ENCODE measurements at places on chromosomes 3 and 15.

- DNase-seq: peak; percentile 14
Observed at GRCh38 chr3:46864061-46864881, 1.0 kb upstream of the MYL3 start.

DNA sequence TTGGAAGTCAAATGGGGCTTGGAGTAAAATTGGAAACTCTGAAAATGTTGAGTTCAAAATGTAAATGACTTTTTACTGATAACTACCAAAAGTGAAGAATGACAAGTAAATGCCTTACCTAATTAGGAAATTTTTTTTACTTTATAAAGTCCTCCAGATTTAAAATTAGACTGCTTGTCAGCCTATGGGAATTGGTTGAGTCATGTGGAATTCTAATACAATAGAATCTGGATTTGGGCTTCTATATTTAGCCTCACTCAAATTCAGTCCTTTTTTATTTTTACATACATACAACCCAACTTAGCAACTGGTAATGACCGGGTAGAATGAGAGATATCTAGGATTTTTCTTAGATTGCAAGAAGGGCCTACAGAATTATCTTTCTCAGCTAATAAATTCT lies 158.9 kb upstream of the CADPS start:
- no peak for DNase-seq

- DNase-seq: no peak
Observed at GRCh38 chr3:39250116-39250747, 29.6 kb downstream of the CX3CR1 start.

DNA sequence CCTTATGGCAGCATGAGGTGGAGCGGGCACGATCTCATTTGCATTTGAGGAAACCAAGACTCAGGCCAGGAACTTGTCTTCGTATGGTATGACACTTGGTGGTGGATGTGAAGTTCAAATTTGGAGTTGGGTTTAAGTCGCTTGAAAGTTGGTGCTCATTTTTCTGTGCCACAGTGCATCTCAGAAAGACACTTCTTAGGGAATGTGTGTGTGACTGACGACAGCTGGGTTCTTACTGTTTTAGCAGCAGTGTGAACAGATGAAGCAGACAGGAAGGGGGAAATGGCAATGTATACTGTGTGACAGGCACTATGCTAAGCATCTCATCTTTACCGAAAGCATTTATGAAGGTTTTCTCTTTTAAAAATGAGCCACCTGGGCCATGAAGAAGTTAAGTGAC lies 75.4 kb downstream of the SEC22A start:
- DNase-seq: no peak

DNA sequence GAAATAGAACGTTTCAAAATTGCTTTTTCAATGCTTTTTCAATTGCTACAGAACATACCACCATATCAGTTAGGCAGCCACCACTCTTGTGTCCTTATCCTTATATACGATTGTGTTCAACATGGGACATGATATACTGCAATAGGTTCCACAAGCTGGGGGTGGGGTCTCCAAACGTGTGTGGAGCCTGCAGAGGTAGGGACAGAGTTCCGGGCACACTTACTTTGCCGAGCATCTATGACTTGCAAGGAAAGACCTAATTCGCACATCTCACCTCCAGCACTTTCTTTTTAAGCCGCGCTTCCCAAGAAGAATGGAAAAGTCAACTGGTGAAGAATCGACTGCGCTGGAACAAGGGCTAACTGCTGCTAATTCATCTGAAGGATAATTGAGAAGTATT lies 39.6 kb upstream of the SFMBT1 start:
- no peak for DNase-seq

GRCh38 chr3:188095431-188095830 lies 58.5 kb upstream of the LPP start:
- DNase-seq: no peak

- no peak for DNase-seq
Observed at GRCh38 chr3:128448491-128448890, 18.2 kb downstream of the DNAJB8 start.

GRCh38 chr15:66212563-66212921 lies 41.0 kb downstream of the MEGF11 start:
- no peak for DNase-seq

- no peak for DNase-seq
Observed at GRCh38 chr3:46546896-46547440, 19.1 kb downstream of the LRRC2 start.

DNA sequence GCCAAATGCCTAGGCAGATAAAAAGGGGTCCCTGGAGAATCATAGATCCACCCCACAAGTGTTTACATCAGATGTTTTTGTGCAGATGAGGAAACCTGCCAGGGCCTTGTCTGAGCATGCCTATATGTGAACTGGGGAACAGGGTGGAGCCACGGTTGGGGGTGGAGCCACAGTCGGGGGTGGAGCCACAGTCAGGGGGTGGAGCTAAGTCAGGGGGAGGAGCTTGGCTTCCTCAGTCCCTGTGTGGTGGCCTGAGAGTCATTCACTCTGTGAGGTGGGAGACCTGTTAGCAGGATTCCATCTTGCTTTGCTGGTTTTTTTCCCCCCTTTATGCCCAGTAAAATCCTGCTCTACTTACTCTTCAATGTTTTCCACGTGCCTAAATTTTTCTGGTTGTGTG lies 57.8 kb upstream of the TGFBR2 start:
- no peak for DNase-seq

GRCh38 chr15:39852250-39852649 lies 67.8 kb downstream of the GPR176 start:
- DNase-seq: no peak

DNA sequence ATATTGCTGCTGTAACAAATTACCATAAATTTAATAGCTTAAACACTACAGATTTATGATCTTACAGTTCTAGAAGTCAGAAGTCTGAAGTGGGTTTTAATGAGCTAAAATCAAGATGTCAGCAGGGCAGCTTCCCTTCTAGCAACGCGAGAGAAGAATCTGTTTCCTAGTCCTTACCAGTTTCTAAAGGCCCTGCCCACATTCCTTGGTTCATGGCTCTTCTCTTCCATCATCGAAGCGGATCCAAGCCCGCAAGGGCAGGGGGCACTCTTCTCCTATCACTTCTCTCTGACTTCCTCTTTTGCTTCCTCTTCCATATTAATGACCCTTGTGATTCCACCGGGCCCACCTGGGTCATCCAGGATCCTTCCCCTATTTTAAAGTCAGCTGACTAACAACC lies 16.1 kb downstream of the MINDY4B start:
- no peak for DNase-seq

- DNase-seq: no peak
Observed at GRCh38 chr3:5072100-5072816, 49.8 kb upstream of the ARL8B start.

DNA sequence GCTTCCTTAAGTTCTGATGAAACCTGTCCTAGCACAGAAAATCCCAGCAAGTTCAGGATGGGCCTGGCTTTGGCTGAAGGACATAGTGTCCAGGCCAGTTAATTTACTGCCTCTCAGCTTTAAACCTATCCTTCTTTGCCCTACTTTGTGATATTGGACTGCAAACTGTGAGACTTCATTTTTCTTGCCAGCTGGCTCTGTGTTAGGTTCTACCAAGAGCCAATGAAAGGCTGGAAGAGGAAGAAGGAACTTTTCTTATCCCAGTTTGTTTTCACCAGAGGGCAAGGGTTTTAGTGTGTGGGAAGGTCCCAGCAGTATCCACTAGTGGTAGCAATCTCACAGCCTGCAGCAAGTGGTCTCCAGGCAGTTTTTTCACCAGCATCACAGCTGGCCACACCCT lies 18.2 kb downstream of the DCUN1D1 start:
- DNase-seq: no peak

GRCh38 chr3:184538666-184539431 lies 22.7 kb upstream of the EPHB3 start:
- no peak for DNase-seq

DNA sequence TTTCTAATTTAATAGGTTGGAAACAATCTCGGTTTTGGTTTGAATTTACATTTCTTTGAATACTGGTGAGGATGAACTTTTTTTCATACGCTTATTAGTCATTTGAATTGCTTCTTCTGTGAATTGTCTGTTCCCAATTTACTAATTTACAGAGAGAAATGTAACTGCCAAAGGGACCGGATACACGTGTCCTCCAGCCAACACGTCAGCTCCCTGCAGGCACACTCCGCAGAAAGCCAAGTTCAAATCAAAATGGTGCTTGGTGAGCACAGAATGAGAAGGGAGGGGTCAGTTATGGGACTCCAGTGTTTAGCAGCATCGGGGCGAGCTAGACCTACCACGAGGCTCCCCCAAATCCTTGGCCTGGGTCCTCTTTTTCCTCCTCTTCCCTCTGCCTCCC lies 10.8 kb upstream of the TSEN2 start:
- DNase-seq: no peak

- no peak for DNase-seq
Observed at GRCh38 chr15:65904301-65904700, 35.0 kb downstream of the RAB11A start.

DNA sequence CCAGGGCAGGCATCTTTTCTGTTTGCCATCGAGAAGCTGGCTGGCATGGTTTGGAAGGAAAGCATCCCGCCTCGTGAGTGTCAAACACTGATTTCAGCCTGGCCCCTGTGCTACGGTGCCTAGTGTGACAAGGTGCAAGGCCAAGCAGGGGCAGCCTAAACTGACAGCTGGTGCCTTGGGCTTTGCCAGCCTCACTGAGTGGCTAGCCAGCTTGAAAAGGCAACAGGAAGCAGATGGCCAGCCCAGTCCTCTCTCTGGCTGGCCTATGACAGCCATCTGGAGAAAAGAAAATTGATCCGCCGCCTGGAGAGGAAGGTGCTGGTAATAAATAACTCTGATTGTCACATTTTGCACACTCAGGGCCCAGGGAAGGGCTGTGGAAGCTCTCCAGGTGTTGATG lies 52.2 kb downstream of the C3orf85 start:
- DNase-seq: no peak

DNA sequence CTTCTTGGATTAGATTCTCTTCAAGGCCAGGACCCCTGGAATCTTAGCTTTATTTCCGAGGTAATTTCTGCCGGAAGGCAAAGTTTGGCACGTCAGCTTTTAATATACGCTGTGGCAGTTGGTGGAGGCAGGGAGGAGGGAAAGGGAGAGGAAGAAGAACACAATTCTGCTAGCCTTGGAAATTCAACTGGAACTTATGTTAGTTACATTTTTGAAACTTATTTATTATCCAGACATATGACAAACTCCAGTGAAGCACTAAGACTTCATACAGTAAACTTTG lies 100.1 kb upstream of the TSC22D2 start:
- no peak for DNase-seq

GRCh38 chr15:59833366-59833765 lies 144.2 kb upstream of the BNIP2 start:
- DNase-seq: no peak

DNA sequence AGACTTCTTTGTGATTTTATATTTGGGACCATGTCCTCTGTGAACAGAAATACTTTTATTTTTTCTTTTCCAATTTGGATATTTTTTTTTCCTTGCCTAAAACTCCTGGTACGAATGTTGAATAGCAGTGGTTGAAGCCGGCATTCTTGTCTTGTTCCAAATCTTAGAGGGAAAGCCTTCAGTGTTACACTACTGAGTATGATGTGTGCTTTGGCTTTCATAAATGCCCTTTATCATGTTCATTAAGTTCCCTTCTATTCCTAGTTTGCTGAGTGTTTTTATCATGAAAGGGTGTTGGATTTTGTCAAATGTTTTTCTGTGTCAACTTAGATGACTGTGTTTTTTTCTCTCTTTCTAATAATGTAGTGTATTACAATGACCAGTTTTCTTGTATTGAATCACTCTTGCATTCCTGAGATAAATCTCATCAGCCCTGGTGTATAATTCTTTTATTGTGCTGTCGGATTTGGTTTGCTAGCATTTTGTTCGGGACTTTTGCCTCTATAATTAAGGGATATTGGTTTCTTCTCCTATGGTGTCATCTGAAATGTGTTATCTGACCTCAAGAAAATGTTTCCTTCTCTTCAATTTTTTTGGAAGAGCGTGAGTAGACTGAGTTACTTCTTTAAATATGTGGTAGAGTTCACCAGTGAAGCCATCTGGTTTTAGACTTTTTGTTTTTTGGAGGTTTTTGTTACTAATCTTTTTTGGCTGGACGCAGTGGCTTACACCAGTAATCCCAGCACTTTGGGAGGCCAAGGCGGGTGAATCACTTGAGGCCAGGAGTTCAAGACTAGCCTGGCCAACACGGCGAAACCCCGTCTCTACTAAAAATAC lies 33.3 kb downstream of the MAP1A start:
- DNase-seq: no peak

DNA sequence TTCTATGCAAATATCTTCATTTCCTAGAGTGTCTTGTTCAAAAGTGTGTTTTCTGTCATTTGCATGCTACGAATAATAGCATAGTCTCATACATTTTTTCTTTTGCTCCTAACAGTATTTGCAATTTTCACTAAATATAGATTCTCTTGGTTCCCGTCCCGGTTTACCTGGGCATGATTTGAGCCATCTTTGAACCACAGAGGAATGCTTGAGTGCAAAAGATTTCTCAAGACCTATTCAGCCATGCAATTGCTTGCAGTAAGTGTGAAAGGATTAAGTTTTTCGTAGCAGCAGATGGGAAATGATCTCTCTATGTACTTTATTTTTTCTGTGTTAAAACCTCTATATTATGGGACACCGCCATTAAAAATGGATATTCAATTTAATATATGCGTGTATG lies 733.0 kb downstream of the ZPLD1 start:
- DNase-seq: no peak

DNA sequence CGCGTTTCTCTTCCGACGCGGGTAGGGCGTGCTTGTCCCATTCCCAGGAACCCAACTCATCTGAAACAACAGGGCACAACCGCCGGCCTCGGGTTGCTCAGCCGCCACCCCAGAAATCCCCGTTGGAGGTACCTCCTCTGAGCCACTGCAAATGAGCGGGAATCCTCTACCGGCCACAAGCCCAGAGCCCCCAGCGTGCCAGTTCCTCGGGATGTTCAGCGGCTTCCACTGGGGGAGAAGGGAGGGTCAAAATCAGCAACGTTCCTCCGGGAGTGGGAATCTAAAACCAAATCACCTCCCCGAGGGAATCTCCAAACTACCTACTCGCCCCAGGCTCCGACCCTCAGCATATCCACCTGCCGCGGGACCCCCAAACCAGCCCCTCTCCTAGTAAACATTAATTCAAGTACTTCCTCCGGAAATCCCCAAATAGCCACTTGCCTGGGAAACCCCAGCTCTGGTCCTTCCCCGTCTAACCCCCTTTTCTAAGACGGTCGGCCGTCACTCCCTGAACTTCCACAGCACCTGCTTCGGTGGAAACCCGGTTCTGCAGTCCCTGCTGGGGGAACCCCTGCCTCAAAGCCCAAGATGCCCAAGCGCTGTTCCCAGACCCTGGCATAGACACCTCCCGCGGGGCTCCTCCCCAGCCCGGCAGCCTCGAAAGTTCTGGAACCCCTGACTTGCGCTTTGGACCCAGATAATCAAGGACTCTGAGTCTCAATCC lies 887 bp downstream of the OXTR start:
- no peak for DNase-seq

GRCh38 chr15:71187526-71187925 lies 72.3 kb downstream of the THSD4 start:
- no peak for DNase-seq

GRCh38 chr3:160473978-160474377 lies 24.4 kb upstream of the TRIM59 start:
- DNase-seq: no peak

Measured in mucosa of descending colon (tissue), 3 donors.